ENCODE measurements at places on chromosomes 16 and 17. TPM values are rescaled to one million over a fixed set of nuclear protein-coding genes. Genes with fewer than 3 reads are reported as not detected.

MYH8 gene
- 0.76 TPM for polyA plus RNA-seq

- no peak for DNase-seq
Observed at GRCh38 chr17:45363498-45363897, 46.7 kb upstream of the MAP3K14 start.

DNA sequence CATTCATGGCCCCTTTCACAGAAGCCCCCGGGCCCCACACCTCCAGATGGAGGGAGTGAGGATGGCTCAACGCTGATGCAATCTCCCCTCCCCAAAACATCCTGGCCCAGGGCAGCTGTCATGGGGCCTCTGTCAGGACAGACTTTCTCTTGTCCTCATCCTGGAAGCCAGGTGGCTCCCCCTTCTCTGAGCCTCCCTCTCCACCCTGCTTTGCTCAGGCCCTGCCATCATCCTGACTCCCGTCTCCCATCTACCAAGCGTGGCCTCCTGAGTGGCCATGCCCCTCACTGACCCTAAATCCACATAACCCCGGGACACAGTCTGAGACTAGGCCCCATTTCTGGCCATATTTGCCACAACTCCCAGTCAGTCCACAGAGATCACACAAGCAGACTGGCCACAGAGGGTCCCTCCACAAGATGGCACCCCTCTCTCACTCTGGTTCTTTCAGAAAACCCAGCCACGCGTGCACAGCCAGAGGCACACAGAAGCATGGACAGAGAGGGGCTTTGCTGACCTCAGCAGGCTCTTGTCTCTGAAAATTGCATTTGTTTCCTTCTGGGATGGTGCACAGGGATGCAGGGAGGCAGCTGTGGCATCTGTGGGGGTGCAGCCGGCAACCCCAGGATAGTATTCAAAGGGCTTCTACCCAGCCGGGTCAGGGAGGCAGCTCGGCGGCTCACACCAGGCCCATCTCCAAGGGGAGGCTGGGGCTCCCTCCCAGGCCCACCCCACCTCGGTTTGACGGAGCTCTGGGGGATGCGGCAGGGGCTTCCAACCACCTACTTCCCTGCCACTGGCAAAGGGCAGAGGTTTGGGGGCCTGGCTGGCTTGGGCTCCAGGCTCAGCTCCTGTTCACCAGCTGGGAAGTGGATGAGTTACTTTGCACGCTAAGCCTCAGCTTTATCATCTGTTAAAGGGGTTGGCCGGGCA lies 16.9 kb downstream of the DOC2B start:
- no peak for DNase-seq

DNA sequence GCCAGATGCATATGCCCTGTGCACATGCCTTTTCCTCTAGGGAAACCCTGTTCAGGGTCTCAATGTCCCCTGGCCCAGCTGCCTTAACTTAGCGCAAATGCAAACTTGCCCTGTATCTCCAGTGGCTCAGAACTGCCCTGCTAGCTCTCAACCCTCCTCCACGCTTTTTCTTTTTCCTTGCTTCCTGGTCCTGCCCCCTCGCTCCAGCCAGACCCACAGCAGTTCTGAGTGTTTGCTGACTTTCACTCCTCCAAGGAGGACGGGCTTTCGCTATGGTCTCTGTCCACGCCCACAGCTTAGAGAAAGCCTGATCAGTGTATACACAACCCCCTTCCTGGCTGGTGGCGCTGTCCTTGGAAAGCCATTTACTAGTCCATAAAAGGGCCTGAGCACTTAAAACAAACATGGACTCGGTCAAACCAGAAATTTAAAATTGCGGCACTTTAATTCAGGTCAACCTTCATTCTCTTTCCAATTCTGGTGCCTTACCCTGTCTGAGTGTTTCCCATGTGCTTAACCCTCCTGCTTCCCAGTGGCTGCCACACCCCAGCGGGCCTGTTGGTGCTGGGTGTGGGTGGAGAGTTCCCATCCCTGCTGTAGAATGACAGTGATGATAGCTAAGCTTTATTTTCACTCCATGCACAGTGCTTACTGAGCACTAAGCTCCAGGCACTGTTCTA lies 15.6 kb upstream of the TMEM98 start:
- DNase-seq, result peak; percentile 48

SLX4 gene
- 5.0 TPM for polyA plus RNA-seq

All from left renal cortex interstitium (tissue), 4 donors.